Transverse colon (tissue), 4 donors: ENCODE measurements at places on chromosomes 7 and 10.

GRCh38 chr7:30925117-30925516 is 13.5 kb downstream of the AQP1 start:
- DNase-seq, result no peak

GRCh38 chr7:84422790-84423189 is 228.2 kb upstream of the SEMA3A start:
- no peak for DNase-seq

DNA sequence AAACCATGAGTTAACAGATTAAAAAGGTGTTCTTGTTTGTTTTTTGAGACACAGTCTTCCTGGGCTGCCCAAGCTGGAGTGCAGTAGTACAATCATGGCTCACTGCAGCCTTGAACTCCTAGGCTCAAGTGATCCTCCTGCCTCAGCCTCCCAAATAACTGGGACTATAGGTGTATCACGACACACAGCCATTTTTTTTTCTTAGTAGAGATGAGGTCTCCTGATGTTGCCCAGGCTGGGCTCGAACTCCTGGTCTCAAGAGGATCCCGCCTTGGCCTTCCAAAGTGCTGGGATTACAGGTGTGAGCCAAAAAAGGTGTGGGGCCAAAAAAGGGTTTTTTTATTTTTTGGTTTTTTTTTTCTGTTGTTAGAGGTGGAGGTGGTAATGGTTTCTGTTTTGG is 29.3 kb downstream of the KMT2C start:
- no peak for DNase-seq

DNA sequence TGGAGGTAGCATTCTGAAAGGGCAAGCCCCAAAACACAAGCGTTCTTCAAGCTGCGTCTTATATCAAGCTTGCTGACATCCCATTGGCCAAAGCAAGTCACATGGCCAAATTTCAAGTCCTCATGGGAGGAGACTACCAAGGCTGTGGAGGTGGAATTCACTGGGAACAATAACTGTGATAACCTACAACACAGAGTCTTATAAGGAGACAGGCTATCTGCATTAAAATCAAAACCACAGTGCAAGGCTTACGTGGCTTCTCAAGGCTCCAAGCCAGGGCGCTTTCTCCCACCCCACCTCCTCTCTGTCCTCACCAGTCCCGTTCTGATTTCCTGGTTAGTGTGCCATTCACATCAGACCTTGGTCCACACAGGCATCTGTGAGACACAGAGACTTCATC is 39.4 kb downstream of the ADRB1 start:
- no peak for DNase-seq

GRCh38 chr10:62264702-62265436 is 3.8 kb downstream of the RTKN2 start:
- DNase-seq, result no peak

GRCh38 chr10:8365935-8366911 is 311.7 kb downstream of the GATA3 start:
- no peak for DNase-seq

DNA sequence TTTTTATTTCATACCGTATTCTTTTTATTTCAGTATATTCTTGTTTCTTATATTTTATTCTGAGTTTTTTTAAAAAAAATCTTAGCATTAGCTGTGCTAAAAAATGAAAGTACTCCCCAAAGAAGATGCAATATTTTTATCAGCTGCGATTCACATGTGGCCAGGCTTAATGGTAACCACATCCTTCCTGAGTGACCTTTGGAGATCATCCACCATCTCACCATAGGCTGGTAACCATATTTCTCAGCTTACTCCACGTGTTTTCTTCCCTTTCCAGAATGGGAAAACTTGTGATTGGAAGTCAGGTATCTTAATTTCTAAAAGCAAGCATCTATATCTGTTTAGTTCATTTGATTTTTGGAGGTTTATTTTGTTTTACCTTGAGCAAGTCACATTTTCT is 18.8 kb upstream of the LIPM start:
- no peak for DNase-seq

DNA sequence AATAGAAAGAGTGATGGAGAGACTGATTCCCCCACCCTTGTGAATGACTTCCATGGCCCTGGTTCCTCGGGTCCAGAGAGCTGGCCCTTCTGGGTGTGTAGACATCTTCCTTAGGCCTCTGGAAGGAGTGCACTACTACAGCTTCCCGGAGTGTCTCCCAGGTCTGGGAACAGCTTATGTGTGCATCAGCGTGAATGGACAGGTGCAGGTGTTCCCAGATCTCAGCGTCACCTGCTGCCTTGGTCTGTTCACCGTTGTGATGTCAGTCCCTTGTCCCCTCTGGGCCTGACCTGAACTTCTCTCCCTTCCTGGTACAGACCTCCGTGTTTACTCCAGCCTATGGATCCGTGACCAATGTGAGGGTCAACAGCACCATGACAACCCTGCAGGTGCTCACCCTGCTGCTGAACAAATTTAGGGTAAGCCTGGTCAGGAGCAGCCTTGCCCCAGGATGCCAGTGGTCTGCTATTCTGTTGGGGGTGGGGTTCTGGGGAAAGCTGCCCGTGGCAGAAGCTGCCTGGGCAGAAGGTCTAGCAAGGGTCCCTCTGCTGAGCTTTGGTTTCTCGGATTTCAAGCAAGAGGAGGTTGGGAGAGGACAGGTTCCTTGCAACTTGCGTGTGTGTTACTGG is 10.5 kb upstream of the DEPP1 start:
- no peak for DNase-seq

GRCh38 chr7:50181081-50181480 is 88.0 kb upstream of the ZPBP start:
- no peak for DNase-seq

- DNase-seq, result peak; percentile 58
Measured at GRCh38 chr10:45421221-45422097, 47.4 kb downstream of the ALOX5 start.

DNA sequence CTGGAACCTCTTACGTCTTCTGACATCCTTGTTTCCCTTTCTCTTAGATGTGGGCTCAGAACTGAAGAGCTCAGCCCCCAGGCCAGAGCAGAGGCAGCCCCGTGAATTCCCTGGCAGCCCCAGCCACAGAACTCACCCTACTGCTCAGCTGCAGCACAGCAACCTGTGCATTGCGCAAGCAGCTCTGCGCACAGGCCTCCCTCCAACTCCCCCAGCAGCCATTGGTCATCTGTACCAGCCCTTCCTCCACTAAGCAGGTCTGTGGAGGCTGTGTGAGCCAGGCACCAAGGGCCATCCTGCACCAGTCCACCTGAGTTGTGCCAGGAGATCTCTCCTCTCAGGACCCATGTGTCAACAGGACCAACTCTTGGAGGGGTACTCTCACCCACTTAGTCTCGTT is 54.5 kb downstream of the ZNF33B start:
- DNase-seq, result no peak

DNA sequence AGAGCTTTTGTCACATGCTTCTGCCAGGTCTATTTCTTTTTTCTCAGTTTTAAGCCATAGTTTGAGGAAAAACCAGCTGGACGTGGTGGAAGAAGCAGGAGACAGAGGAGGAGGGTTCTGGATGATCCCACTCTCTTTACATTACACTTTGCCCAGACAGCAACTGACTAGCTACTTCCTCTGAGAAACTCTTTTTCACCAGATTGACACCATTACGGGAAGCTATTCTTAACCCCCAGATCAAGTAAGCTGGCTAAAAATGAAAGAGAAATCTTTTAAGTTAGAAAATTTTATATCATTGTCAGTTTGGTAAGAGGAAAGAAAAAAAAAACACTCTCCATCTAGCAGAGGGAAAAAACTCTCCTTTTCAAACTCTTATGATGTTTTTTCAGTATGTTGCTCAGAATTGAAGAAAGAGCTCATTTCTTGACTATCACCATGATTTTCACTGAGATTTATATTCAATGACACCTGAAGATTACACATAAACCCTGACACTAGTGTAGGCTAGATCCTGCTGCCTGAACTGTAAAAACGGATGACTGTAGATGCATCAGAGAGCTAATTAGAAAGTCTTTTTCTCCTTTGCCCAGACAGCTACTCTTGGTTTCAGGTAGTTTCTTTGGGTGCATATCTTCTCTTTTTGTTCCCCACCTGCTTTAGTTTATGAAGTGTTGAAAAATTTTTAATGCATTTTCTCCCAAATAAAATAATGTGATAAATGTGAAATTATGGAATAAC is 203.1 kb downstream of the TFEC start:
- no peak for DNase-seq

- DNase-seq, result no peak
Measured at GRCh38 chr10:23478570-23478969, 39.7 kb downstream of the OTUD1 start.

DNA sequence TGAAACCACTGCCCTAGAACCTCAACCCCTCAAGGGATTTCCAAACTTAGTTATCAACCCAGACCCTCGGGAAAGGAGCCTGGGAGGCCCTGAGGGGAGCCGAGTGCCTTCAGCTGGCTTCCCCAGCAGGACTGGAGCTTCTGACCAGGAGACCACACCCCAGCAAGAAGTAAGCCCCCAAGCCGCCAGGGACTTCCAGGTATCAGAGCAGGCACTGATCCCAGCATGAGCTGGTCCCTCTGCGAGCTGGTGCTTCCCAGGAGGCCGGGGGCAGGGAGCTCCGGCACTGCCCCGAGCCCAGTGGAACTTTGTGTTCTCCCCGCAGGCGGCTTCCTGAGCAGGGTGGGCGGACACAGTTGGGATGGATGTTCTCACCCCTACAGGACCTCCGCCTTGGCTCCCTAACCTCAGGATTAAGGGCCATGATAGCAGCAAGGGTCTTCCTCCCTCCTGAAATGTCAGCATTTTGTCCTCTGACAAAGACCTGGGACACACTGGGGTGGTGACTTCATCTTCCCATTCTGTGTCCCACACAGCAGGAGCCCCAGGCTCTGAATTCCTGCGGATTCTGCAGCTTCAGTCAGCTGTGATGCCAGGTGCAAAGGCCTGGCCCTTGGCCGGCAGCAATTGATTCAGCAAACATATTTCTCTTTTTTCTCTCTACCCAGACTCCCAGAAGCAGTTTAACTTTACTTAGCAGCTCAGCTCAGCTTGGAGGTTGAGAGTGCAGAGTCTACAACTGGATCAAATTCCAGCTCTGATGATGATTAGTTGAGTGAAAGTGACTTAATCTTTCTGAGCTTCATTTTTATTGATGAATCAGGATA is 11.6 kb downstream of the ATP6V0E2 start:
- DNase-seq, result no peak

GRCh38 chr7:77415823-77416620 is at the start of gene GSAP:
Gene GSAP (minus strand): TSS chr7:77416349. CDS start chr7:77416321, 28 bp downstream.
- peak; percentile 81 for DNase-seq

DNA sequence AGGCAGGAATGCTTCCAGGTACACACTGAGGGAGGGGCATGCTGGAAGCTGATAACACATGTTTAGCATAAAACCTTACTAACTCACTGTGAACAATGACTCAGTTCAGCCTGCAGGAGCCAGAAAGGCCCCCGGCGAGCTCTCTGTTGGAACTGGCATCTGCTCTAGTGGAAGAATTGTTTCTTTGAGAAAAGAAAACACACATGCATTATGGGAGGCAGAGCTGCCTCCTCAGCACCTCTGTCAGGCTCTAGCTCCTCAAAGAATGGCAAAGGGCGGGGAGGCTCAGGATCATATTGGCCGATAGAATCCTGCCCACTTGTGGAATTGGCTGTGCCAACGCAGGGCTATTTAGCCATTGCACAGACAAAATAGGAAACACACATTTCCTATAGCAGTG is 338.3 kb downstream of the CXCL12 start:
- DNase-seq, result no peak

- no peak for DNase-seq
Measured at GRCh38 chr7:46257761-46258448, 336.8 kb upstream of the IGFBP3 start.

- peak; percentile 57 for DNase-seq
Measured at GRCh38 chr7:8436965-8437364, 3.6 kb downstream of the NXPH1 start.

DNA sequence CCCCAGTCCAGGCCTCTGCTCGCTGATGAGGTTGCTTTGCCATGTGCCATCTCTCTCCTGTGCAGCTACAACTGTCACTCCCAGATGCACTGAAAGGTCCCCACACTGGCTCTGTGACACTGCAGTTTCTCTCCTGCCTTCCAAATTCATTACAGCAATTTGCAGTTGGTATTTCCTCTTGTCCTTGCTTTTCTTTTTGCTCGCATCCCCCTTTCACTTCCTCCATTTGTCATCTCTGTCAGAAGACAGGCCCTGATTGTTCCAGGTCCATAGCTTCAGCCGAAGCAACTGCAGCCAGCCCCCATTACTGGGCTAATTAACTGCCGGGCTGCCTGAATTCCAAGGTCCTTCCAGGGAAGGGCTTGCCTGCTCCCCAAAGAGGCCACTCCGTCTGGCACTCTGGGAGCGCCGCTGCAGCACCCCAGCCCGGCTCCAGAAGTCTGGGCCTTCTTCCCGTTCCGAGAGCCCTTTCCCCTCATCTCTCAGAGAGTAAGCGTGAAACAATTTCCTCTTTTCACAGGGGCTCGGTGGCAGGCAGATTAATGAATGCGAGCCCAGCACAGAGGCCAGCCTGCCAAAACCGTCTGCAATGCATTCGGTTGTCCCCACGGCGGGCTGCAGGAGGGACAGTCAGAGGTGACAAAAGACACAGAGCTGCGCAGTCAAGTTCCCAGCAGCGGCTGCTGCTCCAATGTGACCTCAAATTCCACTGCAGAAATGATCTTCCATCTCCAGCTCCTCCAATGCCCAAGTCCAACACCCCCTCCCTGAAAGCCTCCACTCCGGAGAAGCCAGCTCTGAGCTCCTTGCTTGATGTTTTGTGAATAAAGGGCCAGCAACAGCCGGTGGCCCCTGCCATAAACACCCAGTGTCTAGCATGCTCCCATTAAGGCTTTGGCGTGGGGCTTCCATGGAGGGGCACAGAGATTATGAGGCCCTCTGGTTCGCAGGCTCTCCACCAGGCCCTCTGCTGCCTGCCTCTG is 279.4 kb upstream of the HABP2 start:
- DNase-seq, result peak; percentile 11

GRCh38 chr7:47266131-47266706 is 315.7 kb downstream of the TNS3 start:
- peak; percentile 75 for DNase-seq

DNA sequence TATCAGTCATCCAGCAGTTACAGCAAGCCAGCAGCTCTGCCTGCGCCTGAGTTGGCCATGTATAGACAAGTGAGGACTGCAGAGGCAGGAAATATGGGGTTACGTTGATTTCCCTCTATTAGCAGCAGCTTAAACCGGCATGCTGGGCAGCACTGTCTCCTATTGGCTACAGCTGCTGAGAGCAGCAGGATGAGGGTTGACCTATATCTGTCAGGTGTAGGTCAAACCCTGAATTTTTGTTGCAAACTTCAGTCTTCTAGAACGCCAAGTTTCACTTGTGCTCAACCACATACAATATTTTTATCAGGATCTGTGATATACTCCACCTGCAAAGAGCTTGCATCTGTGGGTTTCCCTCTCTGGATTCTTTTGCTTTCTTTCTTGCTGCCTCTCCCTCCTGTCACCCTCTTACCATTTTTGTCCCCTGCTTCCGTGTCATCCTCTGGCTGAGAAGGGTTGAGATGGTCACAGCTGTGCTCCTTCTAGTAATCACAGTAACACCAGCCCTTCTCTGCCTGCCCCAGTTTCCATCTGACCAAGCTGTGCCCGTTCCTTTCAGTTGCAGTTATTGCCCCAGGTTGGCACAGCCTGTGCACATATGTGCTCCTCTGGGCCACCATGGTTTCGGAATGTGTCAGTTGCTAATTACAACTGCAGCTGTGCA is 23.8 kb upstream of the GLCCI1 start:
- DNase-seq, result peak; percentile 69

GRCh38 chr10:130507461-130507860 is 371.3 kb downstream of the GLRX3 start:
- no peak for DNase-seq
